Mesothelial cell of epicardium (in vitro differentiated cells): ENCODE measurements at places on chromosomes 11 and 22. TPM values are rescaled to one million over a fixed set of nuclear protein-coding genes. Genes with fewer than 3 reads are reported as not detected.

- no peaks in the 10 kb centered on the region for H3K36me3 ChIP-seq
- peaks cover 20% of the 10 kb centered on the region for H3K4me1 ChIP-seq
- H3K27me3 ChIP-seq, result peaks cover 91% of the 10 kb centered on the region
- H3K27ac ChIP-seq, result no peak within 1 kb of the TSS
- no peak for DNase-seq
These were observed at the start of gene RTN4RL2 for GRCh38 chr11:57460022-57460757. Gene RTN4RL2, plus strand, starts transcription at chr11:57460528. Its CDS starts 338 bp downstream, at chr11:57460866.

DNA sequence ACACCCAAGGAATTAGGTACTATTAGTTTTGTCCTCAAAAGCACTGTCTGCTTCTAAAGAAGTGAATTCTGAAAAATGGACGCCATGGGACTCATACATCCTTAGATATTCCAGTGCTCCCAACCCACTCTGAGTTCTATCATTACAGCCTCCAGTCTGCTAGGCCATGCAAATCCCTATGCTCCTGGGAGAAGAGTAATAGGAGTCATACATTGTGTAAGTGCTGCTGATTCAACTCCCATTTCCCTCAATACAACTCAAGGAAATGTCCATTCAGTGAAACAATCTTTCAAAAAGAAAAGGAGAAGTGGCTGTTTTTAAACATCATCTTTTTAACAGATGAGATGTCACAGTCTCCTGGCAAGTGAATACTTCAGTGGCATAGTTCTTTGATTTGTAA, 590.2 kb upstream of the LRRC4C start:
- H3K36me3 ChIP-seq, result no peaks in the 10 kb centered on the region
- peaks cover 6% of the 10 kb centered on the region for H3K4me1 ChIP-seq
- H3K4me3 ChIP-seq, result no peak overlapping the region
- H3K27ac ChIP-seq, result no peak overlapping the region

DNA sequence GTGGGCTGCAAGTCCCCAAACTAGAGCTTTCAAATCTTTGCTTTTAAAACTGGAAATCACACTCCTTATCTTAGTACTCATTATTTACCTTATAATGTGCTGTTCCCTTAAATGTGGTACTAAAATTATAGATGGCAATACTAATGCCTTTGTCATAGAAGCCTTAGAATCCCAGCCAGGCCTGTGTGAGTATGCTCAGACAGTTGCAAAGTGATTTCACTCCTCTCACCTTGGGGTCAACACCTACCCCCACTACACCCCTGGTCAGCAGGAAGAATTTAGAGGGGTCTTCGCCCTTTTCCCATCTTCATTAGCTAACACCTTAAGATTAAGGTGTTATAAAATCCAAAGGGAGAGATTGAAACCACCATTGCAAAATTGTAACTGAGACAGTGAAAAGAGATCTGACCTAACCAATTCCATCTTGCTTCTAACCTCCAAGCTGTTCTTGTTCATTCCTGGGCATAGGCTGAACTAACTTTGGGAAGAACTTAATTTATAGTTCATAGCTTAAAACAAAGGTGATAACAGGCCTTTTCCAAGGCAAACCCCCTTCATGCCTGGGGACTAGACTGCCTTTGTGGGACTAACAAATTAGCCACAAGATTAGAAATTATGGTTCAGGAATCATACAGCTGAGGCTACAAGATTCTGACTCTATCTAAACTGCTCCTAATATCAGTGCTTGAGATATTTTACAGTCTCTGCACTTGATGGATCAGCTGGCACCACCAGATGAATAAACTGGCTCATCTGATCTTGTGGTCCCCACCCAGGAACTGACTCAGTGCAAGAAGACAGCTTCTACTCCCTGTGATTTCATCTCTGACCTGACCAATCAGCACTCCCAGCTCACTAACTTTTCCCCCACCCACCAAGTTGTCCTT, 10.4 kb upstream of the MRPL17 start:
- H3K4me3 ChIP-seq, result no peak overlapping the region
- no peak for DNase-seq
- no peaks in the 10 kb centered on the region for H3K36me3 ChIP-seq
- peaks cover 12% of the 10 kb centered on the region for H3K4me1 ChIP-seq

GRCh38 chr22:47878460-47878859, 1116.0 kb downstream of the TBC1D22A start:
- no peak for DNase-seq

- H3K27me3 ChIP-seq, result peaks cover 26% of the 10 kb centered on the region
- peaks cover 12% of the 10 kb centered on the region for H3K4me1 ChIP-seq
- peak overlapping the region; percentile 41 for H3K27ac ChIP-seq
- H3K4me3 ChIP-seq, result peak overlapping the region; percentile 72
- DNase-seq, result no peak
These were observed 69.5 kb upstream of the SYT13 start for GRCh38 chr11:45355706-45356041.

The NPTXR gene
- total RNA-seq, result 9.6 to 10.3 TPM (median 10.1 TPM) in 3 replicates
